ENCODE measurements at places on chromosomes 2 and 18.

DNA sequence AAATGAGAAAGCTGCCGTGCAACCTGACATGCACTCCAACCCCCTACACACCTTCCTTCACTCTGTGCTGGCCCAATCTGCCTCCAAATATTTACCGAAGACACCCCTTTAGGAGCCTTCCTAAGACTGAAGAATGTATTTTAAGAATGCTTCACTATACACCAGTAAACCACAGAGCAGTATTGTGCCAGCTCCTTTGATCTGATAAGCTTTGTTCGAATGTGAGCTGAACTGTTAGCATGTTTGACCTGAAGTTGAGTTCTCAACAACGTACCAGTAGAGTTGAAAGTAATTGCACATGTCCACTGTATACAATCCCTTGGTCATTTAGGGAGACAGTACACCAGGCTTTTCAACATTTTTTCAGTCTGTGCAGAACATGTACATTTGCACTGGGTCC lies 259.2 kb downstream of the TGIF1 start:
- no peak for DNase-seq

GRCh38 chr2:20182241-20182931 lies 42.5 kb downstream of the SDC1 start:
- DNase-seq: no peak

GRCh38 chr2:232931636-232932035 lies 61.6 kb downstream of the SNORC start:
- no peak for DNase-seq

DNA sequence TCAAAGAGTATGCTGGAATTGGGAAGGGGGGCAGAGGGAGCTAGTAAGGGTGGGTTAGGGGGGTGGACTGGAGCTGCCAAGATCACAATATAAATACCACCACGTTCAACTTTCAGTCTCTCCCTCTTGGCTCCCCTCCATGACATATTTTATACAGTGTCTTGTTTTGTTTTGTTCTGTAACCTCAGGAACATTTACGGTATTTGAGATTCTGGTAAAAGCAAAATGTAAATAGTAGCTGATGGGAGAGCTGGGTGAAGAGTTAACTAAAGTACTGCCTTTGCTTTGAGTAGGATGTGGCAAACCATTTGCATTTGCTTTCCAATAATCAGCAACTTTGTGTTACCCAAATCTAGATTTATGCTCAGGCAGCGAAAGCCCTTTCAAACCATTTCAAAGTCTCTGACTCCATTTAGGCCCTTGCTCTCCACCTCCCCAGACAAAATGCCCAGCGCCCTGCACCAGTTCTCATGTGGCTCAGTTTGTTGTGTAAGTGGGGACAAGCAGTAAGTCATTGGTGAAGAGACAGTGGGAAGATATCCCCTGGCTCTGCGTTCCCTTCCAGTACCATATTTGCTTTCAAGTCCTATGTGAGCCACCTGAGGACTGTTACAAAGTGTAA lies 17.4 kb downstream of the IRS1 start:
- no peak for DNase-seq

GRCh38 chr2:233831861-233832260 lies 22.5 kb downstream of the HJURP start:
- DNase-seq: no peak

DNA sequence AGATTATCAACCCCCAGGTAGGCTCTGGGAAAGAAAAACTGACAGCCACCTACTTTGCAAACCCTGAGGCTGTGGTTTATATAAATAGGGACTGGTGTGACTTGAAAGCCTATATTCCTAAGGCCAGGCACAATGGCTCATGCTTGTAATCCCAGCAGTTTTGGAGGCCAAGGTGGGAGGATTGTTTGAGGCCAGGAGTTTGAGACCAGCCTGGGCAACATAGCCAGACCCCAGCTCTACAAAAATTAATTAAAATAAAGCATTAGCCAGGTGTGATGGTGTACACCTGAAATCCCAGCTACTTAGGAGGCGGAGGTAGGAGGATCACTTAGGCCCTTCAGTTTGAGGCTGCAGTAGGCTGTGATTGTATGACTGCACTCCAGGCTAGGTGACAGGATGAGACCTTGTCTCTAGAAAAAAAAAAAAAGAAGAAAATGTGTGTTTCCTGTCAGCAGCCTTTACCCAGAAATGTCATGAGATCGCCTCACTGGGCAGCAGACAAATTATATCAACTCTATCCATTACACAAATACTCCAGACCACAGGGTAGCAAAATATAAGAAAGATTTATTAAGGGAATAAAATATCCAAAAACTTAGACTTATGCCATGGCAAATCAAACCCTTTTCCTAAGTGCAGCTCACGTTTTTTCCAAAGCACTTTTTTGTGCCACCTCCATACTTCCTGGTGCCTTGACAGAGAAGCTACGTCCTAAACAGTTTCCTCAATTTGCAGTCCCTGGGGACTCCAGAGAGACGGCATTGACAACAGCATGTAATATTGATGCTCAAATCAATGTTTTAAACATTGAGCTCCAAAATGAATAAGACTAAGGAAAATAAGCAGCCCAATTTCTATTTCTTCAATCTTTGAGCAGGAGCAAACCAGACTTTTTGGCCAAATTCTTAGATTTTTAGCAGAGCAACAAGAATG lies 190.8 kb upstream of the NDUFV2 start:
- no peak for DNase-seq

DNA sequence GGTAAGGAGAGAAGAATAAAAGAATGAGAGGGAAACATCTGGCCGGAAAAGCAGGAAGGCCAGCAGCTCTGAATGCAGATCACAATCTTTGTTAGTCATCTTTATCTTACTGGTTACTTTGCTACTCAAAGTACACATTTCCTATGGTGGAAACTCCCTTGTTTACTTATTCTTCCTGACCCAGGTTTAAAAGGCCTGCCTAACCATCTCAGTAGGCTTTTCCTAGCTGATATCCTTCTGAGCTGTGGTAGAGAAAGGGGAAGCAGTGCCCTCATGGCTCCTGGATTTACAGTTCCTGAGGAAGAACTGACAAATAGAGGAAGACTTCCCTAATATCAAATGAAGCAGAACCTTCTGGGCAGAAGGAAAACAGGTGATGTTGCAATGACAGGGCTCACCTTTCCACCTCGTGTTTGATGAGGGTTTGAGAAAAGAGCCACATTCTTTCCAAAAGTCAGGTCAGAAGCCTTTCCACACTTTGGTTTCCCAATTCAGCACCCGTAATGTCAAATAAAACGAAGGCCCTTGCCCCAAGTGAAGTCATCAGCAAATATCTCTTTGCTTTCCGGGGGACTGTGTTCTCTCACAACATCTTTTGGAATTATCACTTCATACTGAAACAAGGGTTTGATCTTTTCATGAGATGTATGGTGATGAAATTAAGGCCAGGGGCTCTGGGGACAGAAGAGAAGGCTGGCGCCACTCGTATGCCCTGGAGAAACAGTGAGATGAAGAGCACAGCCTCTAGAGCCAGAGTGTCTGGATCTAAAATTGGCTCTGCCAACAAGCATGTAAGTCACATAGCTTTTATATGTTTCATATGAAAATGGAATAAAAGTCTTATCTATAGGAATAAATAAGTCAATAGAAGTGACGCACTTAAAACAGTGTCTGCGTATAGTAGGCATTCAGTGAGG lies 26.7 kb upstream of the APOB start:
- peak; percentile 76 for DNase-seq

DNA sequence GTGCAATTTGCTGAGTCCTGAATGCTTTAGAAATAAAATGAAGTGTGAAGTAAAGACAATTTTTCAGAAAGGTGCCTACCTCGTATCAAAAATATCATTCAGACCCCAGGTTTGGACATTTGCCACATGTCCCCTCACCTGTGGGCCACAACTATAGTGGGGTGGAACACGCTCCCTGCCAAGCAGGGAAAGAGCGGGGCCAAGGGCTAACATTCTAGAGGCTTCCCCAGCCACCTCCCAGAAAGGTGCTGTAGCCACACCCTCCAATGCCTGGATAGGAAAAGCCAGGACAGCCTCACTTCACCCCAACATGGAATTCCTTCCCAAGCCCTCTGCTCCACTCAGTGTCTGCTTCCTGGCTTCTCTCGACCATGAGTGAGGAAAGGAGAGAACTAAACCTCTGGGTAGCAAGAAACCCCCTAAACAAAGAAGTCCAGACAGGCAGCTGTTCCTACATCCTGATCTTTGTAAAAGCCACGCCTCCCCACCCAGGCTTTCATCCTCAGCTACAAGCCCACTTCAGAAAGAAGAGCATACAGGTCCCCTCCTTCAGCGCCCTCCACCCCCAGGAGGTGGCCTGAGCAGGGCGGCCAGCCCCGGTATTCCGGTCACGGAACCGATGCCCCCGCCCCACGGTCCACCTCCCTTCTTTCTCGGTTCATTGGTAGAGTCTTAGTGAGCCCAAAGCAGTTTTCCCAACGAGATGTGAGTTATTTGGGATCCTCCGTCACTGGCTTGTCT lies 2.1 kb downstream of the COL6A3 start:
- DNase-seq: no peak

DNA sequence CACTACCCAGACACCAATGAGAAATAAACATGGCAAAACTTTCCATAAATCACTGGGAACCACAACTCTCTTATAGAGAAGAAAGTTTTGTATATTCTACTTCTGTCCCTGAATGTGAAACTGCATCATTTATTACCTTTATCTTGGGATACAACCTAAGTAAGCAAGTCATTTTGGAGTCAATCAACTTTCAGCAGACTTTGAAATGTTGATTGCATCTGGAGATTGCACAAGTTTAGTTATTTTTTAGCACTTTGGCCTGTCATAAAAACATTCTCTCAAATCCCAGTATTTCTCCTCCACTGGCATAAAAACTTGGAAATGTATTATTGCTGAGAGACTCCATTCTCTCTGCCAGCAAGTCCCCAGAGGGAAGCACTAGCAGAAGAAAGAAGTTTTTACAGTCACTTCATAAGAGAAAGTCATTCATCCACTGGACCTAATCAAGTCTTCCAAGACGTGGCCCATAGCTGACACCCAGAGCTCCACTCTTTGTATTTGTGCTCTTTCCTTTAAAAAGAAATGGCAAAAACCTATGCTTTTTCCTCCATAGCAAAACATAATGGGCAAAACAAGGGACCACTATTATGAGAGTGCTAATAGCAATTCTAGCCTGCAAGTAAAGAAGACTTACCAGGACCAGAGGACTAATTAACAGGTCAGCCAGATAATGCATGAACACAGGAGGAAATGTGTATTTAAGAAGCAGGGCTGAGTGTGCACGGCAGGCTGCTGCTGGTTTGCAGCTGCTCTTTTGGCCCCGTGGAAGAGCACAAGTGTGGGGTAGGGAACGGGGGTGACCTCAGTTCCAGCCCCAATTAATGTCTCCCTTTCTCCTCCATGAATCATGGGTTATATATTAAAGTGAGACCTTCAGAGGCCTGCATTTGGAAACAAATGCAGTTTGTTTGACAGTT lies 171.5 kb downstream of the INO80D start:
- DNase-seq: no peak

DNA sequence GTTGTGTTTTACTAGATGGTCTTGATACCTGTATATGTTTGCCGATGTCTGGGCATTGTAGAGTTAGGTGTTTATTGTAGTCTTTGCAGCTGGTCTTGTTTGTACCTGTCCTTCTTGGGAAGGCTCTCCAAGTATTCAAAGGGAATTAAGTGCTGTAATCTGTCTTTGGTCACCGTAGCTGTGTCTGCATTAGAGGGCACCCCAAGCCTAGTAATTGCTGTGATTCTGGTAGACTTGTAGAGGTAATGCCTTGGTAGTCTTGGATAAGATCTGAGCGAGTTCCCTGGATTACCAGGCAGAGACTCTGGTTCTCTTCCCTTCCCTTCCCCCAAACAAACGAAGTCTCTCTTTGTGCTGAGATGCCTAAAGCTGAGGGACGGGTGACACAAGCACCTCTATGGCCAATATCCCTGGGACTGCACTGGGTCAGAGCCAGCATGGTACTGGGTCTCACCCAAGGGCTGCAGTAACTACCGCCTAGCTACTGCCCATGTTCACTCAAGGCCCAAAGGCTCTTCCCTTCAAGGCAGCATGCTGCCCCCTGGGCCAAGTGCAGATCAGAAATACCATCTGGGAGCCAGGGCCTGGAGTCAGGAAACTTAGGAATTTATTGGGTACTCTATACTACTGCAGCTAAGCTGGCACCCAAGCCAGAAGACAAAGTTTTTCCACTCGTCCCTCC lies 27.1 kb downstream of the STPG4 start:
- DNase-seq: no peak

- DNase-seq: no peak
Observed at GRCh38 chr2:200296118-200296517, 10.4 kb upstream of the SPATS2L start.

DNA sequence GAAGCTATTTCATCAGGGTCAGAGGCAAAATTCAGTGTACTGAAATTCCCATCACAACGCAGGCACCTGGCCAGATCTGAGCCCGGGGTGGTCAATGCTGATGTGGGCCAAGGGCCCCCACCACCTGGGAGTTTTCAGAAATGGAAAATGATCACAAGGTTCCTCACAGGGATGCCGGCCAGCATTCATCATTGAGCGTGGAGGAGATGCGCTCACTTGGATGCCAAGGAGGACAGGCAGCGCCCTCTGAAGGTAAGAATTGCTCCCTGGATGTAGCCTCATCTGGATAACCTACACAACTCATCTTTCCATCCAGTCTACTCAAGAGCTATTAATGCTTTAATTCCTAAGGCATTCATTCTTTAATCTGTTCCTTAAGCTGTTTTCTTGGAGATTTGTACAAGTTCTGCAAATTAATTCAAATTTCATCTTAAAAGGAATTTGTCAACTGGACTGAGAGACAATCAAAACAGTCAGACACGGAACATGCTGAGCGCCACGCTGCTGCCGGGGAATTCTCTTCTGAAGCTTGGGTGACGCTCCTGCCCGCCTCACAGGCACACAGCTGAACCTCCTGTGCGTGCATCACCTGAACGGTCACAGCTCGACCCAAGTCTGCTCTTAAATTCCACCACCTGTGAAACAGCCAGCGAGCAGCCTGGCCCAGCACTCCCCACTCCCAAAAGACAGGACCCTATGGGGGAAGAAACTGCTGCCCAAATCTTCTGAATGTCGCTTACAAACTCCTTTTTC lies 206.7 kb downstream of the HDAC4 start:
- no peak for DNase-seq

GRCh38 chr2:44116319-44116718 lies 52.4 kb upstream of the PPM1B start:
- DNase-seq: no peak

- DNase-seq: peak; percentile 45
Observed at GRCh38 chr2:186695081-186695756, 1.4 kb downstream of the FAM171B start.

- no peak for DNase-seq
Observed at GRCh38 chr2:96856776-96857666, 795 bp downstream of the ANKRD39 start.

DNA sequence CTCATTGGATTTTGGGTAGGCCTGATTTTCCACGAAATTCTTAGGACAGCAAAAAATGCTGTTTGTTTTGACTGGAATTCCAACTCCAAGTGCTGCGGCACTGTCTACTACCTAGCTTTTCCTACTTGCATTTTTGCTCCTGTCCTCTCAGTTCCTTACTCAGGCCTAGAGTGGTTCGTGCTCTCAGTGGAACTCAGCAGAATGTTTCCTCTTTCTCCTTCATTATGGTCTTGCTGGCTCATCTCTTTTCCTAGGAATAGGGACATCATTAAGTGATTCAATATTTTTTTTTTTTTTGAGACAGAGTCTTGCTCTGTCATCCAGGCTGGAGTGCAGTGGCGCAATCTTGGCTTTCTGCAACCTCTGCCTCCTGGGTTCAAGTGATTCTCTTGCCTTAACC lies 37.9 kb downstream of the GEMIN6 start:
- no peak for DNase-seq
